Renal cortical epithelial cell (primary cell): ENCODE measurements at places on chromosomes 7 and 10. TPM values are rescaled to one million over a fixed set of nuclear protein-coding genes. Genes with fewer than 3 reads are reported as not detected.

Gene SLC18A2
- 0.10 and 0.87 TPM in 2 replicates for total RNA-seq

Gene ZP3
- total RNA-seq: 3.4 and 5.0 TPM in 2 replicates

Gene FGF8
- total RNA-seq: not detected in 2 replicates

Gene OR2A1
- total RNA-seq: 0.05 TPM in 1 of 2 replicates, not detected in the other

Gene PPP1R17
- not detected in 2 replicates for total RNA-seq

Gene BCL7B
- total RNA-seq: 21.7 and 23.4 TPM in 2 replicates

Gene PCGF6
- 10.7 and 16.7 TPM in 2 replicates for total RNA-seq

Gene AMPH
- 0.17 TPM in 1 of 2 replicates, not detected in the other for total RNA-seq

Gene PIK3CG
- total RNA-seq: not detected in 2 replicates
